Mucosa of descending colon (tissue), 3 donors: ENCODE measurements at places on chromosomes 3 and 15. TPM values are rescaled to one million over a fixed set of nuclear protein-coding genes. Genes with fewer than 3 reads are reported as not detected.

ATP13A5 gene
- total RNA-seq = 0.41 TPM

PLIN1 gene
- total RNA-seq = 5.2 TPM

GP5 gene
- 0.19 TPM for total RNA-seq

PODXL2 gene
- 18.5 TPM for total RNA-seq

ZNF662 gene
- 13.6 TPM for total RNA-seq

CFAP20DC gene
- total RNA-seq = 1.0 TPM

IQCF5 gene
- not detected for total RNA-seq

DNA sequence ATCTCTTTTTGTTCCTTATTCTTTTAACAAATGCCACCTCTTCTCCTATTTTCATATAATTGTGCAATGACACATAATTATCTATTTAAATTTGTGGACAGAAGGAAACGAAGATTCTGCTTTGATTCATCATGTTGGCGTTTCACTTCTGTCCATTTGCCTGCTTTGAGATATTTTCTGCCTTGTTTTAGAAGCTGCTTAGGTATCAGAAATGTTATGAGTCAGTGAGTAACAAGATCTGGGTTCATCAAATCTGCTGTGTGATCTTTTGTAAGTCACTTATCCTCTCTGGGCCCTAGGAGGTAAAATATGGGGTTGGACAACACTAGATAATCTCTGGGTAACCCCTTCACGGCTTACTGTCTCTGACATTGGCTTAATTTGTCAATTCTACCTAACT lies 7.3 kb upstream of the MINDY4B start:
- DNase-seq = no peak

- no peak for DNase-seq
These were observed 227.1 kb downstream of the RPLP1 start for GRCh38 chr15:69679623-69680228.

DNA sequence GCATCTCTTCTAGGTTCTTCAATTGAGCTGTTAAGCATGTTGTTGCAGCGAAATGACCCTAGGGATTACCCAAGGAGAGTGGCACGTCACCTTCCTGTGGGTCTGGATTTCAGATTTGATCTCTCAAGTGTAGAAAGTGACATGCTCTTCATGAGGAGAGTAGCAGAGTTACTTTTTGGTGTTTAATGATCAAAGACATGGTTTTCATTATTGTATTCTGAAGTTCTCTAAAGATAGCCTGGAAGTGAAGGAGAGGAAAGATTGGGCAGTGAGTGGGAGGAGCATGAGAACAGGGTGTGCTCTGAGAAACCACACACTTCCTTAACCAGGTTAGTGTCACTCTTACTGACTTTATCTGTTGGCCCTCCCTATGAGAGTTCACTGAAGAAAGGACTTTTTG lies 153.6 kb downstream of the AKAP13 start:
- no peak for DNase-seq

DNA sequence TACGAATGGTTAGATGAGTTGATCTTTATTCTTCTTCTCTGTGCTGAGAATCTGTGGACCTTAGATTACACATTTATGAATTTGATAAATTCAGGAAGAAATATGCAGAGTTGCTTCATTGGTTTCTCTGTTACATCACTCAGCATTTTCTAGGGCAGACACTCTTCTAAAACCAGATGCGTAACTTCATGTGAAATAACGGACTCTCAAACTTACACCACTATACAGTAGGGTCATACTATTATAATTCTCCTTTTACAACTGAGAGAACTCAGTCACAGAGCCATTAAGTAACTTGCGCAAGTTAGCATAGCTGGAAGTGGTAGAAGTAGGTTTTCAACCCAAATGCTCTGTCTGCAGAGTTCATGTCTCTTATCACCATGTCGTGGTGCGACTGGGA lies 5.7 kb downstream of the TMEM207 start:
- DNase-seq = no peak

DNA sequence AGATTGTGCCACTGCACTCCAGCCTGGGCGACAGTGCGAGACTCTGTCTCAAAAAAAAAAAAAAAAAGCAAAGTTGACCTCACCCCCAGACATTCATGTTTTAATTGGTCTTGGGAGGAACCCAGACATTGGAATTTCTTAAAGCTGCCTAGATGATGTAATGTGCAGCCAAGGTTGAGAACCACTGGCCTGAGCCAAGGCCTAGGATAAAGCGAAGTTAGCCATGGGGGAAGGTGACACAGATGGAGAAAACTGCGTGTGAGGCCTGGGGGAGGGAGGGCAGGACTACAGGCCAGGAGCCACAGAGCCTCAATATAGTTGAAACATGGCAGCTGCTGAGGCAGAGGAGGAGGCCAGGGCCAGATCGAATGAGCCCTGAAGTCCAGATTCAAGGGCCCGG lies 21.0 kb downstream of the GLB1 start:
- no peak for DNase-seq

- no peak for DNase-seq
These were observed 138.3 kb upstream of the FAM3D start for GRCh38 chr3:58804914-58805313.

DNA sequence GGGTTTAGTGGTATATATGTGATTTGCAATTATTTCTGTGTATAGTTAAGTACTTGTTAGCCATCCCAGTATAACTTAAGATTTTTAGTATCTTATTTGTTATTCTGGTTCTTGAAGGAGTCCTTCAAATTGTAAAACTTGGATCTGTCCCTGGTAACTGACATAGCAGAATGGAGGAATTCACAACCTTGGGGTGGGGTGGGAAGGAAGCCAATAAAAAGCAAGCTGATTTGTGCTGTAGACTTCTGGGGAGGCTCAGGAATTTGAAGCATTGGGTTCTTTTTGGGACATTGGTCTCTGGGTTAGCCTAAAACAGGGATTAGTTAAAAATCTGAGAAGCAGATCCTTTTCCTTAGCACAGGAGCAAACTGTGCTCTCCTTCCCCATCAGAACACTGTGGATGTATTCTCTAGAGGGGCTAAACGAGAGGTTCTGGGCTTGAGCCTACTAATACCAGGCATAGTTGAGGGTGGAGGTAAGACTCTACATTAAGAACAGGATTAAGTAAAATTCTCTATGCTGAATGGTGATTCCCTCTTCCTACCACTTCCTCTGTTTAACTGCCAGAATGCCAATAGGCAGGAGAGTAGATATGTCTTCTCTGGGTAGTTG lies 42.2 kb downstream of the GMPS start:
- no peak for DNase-seq

GRCh38 chr3:96027718-96028117 lies 786.7 kb upstream of the EPHA6 start:
- DNase-seq = no peak

GRCh38 chr15:62711691-62712454 lies 330.7 kb upstream of the TPM1 start:
- DNase-seq = no peak

GRCh38 chr15:92272106-92272505 lies 121.6 kb upstream of the ST8SIA2 start:
- DNase-seq = no peak

DNA sequence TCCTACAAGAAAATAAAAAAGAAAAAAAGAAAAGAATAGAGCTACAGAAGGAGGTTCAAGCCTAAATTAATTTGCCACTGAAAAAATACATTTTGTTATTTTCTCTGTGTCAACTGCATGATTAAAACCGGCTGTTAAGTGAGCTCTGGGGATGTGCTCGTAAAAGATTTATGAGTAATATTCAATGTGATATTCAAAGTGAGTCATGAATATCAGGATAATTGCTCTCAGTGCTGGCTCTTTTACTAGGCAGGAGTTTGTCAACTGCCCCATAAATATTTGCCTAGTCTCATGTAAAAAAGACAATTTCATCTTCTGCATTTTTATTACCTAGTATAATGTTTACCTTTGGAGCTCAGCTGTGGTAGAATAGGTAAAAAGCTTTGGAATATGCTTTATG lies 78.9 kb downstream of the CDIN1 start:
- no peak for DNase-seq

DNA sequence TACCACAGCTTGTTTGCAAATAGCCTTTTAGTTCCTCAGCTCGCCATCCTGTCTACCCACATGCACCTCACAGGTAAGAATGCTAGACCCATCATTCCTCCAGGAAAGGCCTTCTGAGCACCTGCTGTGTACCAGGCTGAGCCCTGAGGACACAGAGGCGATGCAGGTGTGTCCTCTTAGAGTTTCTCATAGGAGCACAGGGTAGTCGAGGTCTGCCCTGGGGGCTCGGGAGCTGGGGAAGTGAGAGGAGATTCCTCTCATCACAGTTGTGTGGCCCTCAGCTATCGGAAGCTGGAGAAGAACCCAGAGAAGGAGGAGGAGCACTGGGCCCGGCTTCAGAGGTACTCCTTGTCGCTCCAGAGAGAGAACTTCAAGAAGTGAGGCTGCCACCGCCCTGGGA lies 8.0 kb downstream of the MESP1 start:
- no peak for DNase-seq

- no peak for DNase-seq
These were observed 252.1 kb downstream of the SLCO3A1 start for GRCh38 chr15:92105611-92106010.
